ENCODE measurements at places on chromosomes 1 and 21. TPM values are rescaled to one million over a fixed set of nuclear protein-coding genes. Genes with fewer than 3 reads are reported as not detected.

DNA sequence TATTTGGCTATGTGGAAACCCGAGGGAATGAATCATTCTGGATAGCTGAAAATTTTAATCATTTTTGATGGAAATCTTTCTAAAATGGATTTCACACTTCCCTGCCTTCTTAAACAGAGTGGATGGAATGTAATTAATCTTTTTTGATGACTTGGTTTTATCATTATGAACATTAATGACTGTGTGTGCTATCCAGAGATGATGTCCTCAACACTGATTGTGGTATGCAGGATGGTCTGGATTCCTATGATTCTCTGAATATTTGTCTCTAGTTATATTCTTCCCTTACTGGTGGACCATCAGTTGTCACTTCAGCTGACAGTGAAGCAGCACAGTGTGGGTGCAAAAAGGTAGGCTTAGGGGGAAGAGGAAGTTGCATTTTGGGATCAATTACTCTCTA, 513.5 kb downstream of the LMO4 start:
- DNase-seq = no peak

DNA sequence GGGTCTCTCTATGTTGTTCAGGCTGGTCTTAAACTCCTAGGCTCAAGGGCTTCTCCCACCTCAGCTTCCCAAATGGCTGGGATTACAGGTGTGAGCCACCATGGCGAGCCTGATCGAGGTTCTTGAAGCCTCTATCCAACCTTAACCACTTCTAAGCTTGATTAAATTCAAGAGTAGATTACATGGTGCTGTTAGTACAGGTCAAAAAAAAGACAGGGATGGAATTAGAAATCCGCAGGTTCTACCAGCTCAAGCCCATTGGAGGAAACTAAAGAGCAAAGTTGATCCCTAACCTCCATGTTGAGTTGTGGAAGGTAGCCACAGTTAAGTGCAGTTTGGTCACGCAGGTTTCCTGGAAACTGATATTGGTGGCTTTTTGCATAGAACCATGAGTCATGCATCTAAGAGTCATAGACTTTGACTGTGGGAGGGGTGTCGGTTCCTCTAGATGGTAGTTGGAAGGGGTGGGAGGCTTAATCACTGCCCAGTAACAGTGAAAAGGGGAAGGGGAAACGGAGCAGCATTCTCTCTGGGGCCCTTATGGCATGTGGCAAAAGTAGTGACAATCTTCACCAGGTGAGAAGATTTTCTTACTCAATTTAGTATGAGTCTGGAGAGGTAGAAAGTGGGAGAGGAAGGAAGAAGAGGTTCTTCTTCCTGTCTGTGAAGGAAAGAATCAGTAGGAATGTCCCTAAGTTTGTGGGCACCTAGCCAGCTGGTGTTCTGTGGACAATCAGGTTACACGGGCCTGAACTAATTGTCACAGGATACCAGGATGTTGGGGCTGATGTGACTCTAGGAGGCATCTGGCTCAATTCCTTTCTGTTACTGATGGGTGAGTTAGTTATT, 7.0 kb downstream of the CD53 start:
- peak; percentile 78 for DNase-seq

GRCh38 chr1:57115030-57115614, 149.3 kb upstream of the C8B start:
- no peak for DNase-seq

DNA sequence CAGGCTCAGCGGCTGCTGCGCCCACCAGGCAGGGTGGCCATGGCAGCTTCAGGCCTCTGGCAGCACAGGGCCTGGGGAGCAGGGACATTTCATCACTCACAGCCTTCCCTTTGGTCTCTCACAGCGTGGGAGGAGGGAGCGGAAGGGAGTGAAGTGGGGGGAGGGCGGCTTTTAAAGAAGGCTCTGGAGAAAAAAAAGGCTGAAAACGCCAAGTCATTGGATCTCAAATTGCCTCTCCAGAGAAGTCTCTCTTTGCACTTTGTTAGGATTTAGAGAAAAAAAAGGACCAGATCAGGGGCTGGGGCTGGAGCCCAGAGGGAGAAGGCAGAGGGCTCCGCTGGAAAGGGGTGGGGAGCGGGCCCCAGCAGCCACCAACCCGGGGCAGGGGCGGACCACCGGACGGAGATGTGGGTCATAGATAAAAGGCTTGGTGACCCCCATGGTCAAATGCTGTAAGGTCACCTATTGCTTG, 209.9 kb downstream of the GRIK3 start:
- no peak for DNase-seq

DNA sequence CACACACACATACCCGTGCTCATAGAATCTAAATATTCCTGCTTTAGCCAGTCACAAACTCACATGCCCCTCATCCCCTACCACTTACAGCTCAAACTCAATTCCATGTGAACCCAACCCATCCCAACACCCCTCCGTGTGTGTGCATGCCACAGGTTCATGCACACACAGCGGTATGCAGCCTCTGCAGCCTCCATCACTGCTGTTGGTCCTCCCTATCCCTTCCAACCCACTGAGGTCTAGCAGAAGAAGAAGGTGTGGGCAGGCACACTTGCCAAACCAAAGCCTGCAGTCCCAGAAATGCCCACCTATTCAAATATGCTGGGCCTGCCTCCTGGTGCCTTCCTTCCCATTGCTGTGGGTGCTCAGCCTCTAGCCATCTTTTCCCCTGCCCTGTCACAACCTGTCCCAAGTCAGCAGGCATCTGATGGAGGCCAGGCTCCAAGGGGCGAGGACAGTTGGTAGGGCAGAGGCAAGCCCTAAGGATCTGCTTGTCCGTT, 26.2 kb downstream of the SLC2A1 start:
- no peak for DNase-seq

GRCh38 chr1:233652526-233652925, 38.6 kb downstream of the KCNK1 start:
- DNase-seq = no peak

GRCh38 chr1:88731475-88732269, 47.6 kb downstream of the PKN2 start:
- no peak for DNase-seq

- no peak for DNase-seq
These were observed 12.4 kb downstream of the CDA start for GRCh38 chr1:20601129-20601825.

DNA sequence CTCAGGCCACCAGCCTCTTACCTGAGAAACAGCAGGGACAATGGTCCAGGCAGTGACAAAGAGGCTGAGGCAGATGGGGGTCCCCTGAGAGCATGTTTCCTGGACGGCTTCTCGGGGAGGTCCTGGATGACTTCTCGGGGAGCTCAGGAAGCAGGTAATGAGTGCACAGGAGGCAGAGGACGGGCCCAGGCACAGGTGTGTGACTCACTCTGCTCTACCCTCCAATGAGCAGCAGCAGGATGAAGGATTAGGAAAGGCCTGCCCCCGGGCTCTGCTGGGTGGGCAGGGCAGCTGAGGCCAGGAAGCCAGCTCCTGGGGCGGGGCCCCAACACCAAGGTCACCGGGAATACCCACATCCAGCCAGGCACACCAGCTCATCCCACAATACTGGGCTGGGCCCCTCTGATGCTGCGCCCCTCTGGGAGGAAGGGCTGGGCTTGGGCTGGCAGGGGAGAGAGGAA, 17.2 kb upstream of the PTAFR start:
- DNase-seq = no peak

The NUAK2 gene
- 17.3 TPM for total RNA-seq

Data from natural killer cell (primary cell).